ENCODE measurements at places on chromosomes 5 and 9.

DNA sequence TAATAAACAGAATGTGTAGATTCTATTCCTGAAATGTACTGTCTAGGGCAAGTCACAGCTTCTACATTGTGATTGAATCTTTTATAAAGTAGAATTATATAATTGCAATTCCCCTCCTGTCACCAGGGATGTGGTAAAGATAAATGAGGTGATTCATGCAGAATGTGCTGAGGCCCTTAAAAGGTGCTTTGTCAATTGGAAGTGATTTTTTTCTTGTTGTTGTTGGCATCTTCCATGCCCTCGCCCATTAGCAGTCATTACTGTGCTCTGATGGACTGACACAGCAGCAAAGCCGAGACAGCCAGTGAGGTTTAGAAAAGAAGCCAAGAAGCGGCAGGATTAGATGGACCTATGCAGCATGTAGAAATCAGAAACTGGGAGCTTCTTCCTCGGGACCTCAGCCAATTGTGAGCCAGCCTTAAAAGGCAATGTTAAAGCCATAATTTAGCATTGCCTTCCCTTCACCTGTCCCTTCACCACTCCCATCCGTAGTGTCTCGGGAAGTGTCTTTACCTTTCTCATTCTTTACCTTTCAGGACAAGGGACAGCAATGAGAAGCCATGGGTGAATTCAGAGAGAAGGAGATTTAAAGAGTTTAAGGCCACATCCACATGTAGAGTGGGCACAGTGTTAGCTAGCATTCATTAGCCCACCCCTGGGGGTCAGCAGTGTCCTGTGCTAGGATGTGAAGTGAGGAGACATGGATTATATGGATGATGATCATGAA, 257.8 kb downstream of the PLK2 start:
- DNase-seq, result no peak

DNA sequence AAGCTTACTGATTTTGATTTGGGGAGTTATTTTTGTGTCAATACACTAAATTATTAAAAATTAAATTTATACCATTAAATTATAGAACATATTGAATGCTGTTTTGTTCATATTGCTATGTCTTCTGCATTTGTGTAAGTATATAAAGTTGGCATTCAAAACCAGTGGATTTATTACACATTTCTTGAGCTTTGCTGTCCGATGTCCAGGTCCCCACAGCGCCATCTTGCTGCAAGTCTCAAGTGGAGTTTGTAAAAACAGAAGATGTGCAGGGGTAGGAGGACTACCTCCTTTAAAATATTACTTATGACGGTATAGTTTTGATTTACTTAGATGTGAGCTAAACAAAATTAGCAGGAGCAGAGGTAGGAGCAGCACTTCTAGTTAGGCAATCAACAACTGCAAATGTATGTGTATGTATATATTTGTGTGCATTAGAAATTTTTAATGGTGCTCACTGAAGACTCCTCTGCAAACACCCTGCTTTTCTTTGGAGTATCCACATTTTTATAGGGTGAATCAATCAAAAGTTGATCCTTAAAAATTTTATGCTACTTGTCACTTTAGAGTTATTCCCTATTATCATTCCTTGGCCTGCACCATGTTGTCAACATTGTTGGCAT, 37.4 kb downstream of the CPEB4 start:
- DNase-seq, result no peak

- no peak for DNase-seq
Observed at GRCh38 chr5:139829471-139829870, 33.9 kb downstream of the PSD2 start.

DNA sequence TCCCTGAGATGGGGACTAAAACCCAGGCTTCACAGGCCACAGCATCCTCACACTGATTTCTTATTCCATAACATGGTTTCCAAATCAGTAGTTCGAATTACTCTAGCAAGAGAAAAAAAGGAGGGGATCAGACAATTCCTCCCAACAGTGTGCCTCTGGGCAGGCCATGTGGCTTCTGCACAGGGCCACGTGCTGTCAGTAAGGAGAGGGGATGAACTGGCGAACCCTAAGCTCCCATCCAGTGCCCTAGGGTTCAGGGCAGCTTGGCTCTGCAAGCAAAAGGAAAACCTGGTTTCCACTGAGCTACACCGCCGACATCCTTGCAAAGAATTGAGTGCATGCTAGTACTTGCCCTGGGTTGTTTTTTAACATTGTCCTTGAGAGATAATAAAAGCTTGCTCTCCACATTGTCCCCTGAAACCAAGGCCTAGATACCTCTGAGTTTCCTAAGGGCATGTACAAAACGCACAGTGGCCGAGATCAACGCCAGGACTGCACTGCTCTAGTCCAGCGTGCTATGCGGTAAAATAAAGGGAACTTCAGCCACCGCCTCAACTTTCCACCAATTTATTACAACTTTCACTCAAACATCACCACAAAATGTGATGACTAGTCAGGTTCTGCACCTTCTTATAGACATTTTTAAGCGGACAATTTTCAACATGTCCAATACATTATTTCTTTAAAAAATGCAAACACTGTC, 4.5 kb downstream of the CAMSAP1 start:
- DNase-seq, result no peak

GRCh38 chr9:123419721-123420591, 64.0 kb downstream of the CRB2 start:
- no peak for DNase-seq

DNA sequence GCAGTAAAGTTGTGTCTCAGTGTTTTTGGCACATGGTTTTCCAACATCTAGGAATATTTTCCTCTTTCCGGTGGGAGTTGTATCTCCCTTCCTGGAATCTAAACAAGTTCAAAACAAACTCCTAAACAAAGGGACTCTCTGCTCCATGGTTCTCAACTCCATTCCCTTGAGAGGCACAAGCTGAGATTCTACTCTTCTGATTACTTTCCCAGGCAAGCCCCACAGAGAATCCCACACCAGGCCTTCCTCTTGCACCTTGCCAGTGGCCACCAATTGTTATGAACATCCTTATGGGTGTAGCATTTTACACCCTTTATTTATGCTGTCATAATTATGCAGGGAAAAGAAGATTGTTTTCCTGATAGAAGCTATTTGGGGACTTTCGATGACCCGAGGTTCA, 25.8 kb upstream of the SH3TC2 start:
- no peak for DNase-seq

GRCh38 chr5:112186401-112186990, 232.6 kb downstream of the EPB41L4A start:
- DNase-seq, result peak; percentile 11

DNA sequence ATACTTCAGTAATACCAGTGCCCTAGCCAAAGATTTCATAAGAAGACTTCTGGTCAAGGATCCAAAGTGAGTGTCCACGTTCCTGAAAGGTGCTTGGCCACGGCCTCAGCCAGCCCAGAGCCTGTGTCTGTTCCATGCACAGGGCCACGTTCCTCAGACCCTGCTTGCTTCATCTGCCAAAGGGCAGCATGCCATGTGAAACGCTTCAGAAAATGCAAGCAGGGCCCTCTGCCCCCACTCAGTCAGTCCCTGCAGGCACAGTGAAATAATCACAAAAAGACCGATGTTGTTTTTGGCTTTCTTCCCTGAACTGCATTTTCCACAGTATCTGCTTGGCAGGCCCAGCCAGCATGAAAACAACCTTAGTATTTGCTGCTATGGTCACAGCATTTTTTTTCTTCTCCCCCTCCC, 85.5 kb upstream of the CTSL start:
- no peak for DNase-seq

DNA sequence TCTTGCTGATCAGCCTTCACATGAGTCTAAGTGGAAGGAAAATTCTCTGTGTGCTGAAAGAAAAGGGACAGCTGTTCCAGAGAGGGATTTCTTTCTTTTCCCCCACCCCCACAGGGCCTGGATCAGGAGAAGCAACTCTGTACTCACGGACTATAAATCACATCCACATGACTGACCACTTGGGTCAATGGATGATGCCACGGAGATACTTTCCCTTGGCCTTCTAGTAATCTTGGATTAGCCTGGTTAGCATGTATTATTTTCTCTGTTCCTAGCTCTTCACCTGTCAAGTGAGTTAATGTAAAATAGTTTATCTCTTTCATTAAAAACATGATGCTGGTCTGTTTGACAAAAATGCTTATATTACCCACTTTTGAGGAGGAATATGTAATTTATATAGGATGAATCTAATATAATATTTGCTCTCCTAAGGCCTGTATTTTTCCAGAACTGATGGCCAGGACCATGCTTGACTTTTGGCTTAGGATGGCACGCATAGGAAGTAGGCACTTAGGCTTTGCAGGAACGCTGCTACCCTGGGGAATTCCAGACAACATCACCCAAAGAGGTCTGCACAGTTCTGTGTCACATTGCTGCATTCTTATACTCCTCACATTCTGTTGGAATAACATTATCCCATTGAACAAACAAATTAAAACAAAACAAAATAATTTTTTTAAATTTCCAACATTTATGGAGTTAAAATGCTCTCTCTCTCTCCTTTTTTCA, 892.1 kb downstream of the TLE1 start:
- DNase-seq, result no peak

DNA sequence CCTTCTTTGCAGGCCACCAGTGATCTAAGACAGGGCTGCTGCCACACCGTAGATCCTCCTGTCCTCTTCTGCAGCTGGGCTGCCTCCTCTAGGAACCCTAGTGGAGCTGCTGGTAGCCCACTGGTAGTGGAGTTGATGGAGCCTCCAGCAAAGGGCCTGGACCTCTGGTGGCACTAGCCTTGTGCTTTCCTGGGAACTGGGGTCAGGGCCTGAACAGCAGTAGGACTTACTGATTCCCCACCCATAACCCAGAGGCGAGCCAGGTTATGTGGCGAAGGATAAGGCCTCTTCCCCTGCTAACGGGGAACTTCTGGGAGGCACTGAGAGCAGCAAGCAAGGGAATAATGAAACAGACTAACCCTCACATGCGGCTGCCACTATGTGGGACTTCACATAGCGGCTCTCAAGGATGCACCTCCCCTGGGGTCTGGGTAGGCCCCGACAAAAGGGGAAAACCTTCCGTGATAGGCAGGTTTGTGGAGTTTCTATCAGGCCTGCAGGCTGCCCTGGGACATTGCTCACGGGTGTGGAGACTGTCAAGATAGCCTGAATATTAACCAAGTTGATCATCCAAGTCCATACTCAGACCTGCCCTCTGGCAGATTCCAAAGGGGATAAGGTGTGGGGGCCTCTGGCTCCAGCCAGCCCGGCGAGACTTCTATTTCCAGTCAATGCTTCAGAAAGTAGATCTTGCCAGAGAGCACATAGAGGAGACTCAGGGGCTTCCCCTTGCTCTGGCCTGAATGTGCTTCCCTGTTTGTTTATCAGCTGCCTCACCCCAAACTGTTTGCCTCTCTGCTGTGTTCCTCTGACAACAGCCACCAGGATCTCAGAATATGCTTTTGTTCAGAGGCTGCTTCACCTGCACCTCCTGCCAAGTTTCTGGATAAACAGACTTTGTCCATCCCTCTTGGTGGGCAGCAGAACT, 7.4 kb downstream of the SLC22A4 start:
- DNase-seq, result no peak

- no peak for DNase-seq
Observed at GRCh38 chr5:11420969-11421368, 483.3 kb downstream of the CTNND2 start.

- peak; percentile 2 for DNase-seq
Observed at GRCh38 chr5:165209101-165209727, 1703.8 kb downstream of the MAT2B start.

GRCh38 chr9:116163293-116164055, 9.9 kb downstream of the PAPPA start:
- DNase-seq, result no peak

DNA sequence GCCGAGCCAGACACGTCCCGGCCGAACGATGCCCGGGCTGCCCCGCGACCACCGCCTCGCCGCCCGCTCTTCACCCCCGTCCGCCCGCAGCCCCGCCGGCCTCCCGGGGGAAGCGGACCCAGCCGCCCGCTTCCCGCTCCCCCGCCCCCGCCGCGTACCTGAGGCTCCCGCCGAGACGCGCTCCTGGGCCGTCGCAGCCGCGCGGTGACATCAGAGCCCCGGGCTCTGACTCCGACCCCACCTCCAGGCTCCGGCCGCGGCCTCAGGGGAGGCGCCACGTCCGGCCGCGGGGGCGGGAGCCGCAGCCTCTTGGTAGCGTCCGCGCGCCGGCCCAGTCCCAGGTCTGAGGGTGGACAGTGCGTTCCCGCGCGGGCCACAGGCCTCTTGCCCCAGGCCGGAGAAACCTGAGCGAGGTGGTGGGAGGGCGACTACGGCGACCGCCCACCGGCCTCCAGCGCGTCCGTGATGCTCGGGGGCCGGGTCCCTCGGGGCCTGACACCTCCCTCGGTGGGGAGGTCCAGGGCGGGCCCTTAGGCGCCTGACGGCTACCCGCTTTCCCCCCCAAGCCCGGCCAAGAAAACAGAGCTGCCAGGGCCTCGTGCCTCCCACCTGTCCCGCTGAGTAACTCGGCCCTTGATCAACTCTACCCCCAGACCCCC, at the start of gene SHROOM1:
SHROOM1 (minus strand) TSS at position 212 of the 659 bp plus-strand sequence. CDS start 4,507 bp downstream, outside the sequence.
- no peak for DNase-seq

- DNase-seq, result no peak
Observed at GRCh38 chr9:99660191-99660636, 161.5 kb upstream of the NR4A3 start.

DNA sequence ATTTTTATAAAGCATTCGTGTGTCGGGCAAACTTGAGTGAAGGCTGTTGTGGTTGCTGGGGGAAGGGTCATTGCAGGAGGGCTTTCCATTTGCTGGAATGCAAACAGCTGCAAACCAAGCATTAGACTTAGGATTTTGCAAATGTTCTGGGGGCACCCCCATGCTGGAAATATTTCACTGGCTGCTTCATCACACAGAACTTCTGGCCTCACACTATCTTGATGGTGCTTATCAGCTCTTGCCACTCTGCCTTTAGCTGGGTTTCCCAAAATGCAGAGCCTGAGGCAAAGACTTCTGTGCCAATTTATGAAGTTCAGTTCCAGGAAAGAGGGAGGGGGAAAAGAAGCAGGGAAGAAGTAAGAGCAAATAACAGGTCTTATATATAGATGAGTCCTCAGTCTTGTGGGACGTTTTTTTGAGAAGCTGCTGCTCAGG, 8.6 kb upstream of the COL15A1 start:
- DNase-seq, result no peak

DNA sequence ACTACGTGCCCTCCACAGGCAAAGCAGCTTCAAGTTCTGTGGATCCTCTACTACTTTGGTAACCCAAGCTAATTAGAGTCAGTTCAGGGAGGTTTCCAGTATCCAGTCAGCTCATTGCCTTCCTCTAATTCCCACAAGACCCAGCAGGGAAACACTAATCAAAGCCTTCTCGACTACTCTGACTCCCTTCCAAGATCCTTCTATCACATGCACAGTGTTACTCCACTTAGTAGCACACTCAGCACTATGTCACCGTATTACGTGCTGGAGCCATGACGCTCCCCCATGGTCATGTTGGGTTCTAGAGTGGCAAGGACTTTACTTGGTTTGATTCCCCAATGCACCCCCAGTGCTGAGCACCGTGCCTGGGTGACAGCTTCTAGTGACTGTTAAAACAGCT, 53.0 kb downstream of the DCP2 start:
- DNase-seq, result peak; percentile 52

DNA sequence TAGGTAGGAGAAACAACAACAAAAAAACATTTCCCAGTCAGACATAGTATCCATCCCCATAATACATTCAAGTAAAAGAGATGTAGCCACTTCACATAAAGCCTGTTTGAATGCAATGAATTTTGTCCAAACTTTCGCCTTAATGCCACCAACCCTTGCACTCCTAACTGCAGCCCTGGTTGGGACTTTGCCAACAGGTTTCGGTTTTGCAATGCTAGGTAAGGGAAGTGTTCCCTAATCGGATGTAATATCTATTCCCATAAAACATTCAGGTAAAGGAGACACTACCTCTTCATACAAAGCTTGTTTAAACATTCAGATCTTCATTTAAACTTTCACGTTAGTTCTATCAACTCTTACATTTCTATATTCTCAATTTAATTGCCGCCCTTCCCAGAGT, 336.1 kb downstream of the DRD1 start:
- no peak for DNase-seq

Measured in GM04504 (cell line).